ENCODE measurements at places on chromosomes 3 and 15.
A peak's percentile ranks its signal among the peaks of the same experiment; 100 is the strongest.

DNA sequence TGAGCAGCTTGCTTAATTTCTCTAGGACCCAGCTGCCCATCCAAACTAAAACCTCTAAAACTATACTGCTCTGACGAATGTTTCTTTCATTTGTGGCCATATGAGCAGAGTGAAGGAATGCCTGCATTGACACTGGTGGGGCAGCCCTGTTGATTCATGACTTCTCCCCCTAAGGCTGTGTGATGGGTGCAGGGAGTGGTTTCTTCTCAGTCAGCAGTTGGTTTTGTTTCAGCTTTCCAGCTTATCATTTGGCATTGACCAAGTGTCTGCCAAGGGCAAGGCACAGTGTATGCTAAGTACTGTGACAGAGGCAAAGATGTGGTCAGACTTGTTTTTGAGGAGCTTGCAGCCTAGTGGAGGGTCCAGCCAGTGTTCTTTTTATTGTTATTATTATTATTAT lies 4.7 kb downstream of the ABHD6 start:
- DNase-seq = no peak

DNA sequence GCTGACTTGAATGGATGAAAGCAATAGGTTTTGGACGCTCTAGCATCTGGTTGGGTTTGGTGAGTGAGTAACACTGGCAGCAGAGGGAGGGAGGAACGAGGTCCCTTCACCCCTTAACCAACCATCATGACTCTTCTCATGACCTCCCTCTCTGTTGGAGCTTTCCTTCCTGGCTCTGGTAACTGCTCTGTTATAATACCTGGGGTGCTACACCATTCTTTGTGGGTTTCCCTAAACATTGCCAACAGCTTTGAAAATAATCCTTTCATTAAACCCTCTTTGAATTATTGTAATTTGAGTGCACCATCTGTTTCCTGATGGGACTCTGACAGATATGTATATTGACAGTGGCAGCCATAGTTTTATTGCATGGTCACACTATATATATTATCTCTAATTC lies 146.2 kb upstream of the PTPRG start:
- no peak for DNase-seq

GRCh38 chr3:15899388-15899787 lies 101.6 kb upstream of the ANKRD28 start:
- DNase-seq = no peak

GRCh38 chr15:69999392-70000085 lies 98.2 kb downstream of the TLE3 start:
- DNase-seq = no peak

DNA sequence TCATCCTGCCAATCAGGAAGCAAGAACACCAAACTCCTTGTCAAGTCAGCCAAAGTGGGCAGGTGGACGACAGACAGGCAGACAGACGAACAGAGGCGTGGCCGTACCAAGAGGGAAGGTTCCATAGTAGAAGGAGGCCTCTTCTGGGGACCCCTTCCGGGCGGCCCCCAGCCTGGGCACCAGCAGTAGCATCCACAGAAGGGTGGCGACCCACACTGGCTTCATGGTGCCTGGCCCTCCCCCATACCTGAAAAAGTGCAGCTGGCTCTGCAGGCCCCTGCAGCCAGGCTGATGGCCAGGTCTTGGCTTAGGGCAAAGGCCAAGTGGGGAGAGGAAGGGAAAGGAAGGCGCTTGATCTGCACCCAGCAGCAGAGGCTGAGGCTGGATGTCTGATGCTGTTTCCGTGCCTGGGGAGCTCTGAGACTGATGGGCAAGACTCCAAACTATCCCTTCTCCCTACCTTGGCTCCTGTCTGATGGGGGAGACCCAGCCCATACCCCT lies 607 bp downstream of the LCTL start:
- no peak for DNase-seq

- DNase-seq = no peak
These were observed 7.7 kb upstream of the FLNB start for GRCh38 chr3:58000306-58001085.

DNA sequence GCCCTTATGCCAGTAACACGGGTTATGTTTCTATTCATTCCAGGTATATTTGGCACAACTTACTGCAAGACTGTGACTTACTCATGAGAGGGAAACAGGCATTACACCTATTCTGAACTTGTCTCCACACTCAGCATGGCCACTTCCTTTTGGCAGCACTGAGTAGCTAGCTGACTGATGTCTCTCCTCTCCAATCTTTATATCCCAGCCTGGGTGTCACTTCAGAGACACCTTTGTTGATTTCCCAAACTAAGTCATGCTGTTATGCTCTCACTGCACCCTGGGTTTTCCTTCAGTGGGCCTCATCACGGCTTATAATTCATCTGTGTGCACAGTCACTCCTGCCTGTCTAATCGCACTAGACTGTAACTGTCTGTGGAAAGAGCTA lies 114.8 kb downstream of the MYLK start:
- no peak for DNase-seq

DNA sequence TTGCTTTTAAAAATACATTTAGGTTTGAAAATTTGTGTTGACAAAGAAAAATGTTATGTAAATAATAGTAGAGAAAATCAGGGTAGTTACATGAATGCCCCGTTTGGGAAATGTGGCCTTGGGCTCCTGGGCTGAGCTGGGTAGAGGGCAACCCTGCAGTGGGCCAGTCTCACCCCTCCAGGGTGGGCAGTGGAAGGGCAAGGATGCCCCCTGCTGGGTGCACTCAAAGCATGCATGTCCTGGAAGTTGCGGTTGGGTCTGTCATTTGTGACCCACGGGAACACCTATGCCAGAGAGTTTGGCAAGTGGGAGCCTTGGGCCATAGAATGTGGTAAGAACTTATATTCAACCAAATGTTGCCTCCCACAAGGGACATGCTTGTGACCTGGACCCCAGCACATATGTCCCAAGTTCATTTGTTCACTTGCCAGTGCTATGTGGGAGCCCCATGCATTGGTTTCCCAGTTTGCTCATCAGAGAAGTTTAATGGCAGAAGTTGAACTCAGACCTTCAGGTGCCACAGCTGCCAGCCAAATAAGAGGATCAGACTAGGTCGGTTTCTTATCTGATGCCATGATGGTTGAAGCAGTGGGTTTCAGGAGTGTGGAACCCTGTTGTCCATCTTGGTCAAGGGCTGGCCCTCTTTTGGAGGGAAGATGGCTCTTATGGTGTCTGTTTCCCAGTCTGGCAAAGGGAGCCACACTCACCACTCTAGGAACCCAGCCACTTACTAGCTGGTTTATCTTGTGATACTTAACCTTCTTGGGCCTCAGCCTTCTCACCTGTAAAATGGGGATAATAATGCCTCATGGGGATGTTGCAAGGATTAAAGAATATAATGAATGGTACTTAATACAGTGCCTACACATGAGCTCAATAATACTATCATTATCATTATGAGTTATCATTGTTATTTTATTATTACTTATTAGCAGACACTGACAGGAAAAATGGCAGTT lies 2.5 kb upstream of the PLCB2 start:
- DNase-seq = peak; percentile 45

DNA sequence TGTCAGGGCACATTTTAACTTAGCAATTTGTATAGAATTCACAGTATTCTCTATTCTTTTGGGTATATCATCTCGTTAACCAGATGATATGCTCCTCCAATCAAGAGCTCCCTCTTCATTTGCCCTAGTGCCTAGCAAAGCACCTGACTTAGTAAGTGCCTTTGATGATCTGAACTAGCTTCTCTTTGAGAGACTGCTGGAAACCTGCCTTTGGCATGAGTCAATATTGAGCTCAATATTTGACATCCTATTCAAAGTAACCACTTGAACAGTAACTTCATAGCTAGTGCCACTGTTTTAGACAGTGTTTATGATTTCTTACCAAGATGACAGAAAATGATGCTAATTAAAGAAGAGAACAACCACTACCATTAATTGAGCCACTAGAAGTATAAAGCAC lies 696.3 kb upstream of the UBE2E2 start:
- no peak for DNase-seq

GRCh38 chr15:67130166-67130565 lies 64.8 kb downstream of the SMAD3 start:
- DNase-seq = no peak

DNA sequence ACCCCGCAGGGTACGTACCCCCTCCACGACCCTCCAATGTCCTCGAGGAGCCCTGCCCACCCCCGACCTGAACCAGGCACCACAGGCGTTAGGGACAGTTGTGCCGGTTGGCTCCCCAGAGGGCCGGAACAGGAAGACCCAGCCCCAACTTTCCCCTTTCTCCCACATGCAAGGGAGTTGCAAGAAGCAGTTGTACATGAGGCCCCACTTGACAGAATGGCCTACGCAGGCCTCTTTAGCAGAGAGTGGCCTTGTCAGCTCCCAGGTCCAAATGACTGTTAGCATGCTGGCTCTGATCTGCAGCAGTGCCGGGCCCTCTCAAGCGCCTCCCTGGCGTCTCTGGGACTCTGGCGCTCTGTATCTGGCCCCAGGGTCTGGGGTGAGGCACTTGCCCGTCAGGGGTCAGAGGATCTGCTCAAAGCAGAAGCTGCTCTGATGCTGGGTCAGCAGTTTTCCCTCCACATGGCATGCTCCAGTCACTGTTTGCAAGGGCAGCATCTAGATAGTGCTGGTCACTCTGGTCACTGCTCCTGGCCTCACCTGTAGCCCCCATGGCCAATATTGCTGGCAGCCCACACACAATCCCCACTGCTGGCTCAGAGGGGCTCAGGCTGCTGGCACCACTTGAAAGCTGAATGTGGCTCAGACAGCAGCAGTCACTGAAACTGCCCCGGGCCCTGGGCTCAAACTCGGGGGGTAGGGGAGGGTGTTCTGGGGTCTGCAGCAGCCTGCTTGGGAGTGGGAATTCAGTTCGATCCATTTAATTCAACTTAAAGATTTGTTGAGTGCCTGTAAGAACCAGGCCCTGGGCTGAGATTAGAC lies 254.5 kb downstream of the FAM43A start:
- no peak for DNase-seq

DNA sequence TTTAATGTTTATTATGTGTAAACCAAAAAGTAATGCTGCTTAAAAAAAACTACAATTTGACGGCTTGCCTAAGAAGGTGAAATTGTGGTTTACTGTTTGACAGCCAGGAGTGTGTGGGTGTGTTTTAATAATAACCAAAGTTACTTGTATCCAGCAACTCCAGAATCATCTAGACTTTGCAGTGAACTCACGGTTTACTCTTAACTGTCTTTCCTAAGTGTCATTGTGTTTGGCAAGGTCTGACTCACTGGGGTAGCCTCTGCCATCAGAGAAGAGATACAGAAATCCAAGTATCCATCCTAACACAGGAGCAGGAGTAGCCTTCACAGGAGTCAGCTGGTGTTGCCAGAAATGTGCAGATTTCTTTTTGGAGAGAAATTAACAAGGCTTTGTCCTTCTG lies 151.1 kb downstream of the CTNNB1 start:
- no peak for DNase-seq

DNA sequence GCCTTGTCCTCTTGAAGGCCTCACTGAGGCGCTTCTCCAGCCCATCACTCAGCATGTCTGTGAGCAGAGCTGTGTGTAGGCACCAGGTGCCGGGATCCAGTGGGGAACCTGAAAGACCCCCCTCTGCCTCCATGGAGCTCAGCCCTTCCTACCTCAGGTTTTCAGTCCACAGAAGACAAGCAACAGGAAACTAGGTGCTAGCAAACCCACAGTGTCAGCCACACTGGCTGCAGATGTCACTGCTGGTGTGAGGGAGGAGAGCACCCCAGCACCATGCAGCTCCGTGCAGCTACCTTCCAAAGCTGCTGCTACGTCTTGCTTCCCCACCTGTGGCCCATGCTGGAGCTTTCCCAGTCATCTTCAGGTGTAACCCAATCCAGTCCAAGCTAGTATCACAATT lies 17.9 kb downstream of the PSTPIP1 start:
- DNase-seq = no peak

DNA sequence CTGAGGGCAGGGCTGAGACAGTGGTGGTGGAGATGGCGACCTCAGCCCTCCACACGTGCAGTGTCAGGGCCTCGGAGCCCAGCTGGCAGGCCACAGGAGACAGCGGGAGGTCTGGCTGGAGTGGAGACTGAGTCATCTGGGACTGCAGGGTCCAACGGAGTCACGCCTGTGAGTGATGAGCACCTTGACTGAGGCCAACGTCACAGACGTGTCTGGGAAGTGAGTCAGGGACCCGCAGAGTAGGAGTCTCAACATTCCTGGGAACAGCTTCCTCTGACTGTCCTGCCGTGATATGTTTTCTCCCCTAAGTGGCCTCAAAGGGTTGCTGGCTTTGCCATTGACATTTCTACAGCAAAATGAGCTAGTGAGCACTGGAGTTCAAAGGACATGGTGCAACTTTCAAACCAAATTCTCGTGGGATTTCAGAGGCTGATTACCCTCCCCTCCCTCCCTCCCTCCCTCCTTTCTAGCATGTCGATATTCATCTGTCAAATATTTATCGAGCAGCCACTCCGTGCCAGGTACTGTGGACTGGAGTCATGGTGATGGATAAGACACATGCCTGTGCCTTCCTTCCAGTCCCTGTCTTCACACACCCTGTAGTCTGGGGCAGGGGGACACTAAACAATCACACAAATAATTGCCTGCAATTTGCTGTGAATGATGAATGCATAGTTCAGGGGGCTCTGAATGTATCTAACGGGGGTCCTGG lies 53.3 kb upstream of the AMOTL2 start:
- no peak for DNase-seq

DNA sequence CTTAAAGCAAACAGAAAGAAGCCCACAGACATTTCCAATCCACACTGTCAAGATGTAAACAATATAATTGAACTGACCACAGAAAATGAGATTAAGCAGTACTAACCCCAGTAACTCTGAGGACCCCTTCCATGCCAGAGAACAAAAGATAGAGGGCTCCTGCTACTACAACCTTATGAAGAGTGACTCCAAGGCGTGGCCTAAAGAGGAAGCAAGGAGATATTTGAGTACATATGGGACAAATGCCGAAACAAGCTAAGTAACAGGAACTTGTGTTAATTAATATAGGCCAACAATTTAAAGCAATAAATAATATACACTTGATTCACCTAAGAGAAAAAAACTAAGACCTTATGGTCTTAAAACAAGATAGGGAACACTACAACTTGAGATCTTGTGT lies 25.0 kb upstream of the VPS39 start:
- no peak for DNase-seq

DNA sequence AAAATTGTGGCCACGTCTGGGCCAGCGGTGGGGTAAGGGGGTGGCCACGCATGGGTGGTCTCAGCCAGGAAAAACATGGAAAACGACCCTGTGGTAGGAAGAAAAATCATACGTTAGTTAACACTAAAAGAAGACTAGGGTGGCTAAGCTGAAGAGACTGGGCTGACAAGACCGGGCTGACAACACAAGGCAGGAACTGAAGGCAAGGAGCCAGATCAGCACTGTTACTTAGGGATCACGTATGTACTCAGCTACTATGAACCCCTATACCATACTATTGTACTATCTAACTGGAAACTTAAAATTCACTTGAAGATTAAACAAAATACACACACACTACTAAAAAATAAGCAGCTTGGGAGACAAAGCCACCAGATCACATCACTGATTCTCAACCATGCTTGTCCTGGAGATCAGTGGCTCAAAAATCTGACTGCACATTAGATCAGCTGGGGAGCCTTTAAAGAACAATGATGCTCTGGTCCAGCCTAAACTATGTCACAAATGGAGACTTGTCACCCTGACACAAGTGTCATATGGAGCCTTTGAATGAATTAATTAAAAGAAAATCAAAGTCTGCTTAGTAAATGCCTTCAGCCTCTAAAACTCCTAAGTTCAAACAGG lies 442.2 kb downstream of the SHQ1 start:
- no peak for DNase-seq

GRCh38 chr15:65254356-65254755 lies 32.3 kb downstream of the PARP16 start:
- DNase-seq = no peak

Data from stimulated activated CD4-positive, alpha-beta T cell treated with anti-CD3 and anti-CD28 coated beads, Interleukin-1b, Interleukin-23, amount 100 ng/mL, for 24 hours (primary cell).